CD8-positive, alpha-beta T cell (primary cell): ENCODE measurements at places on chromosomes 5 and 9.
A peak's percentile ranks its signal among the peaks of the same experiment; 100 is the strongest.

- DNase-seq: no peak
Observed at GRCh38 chr9:81753436-81753835, 64.1 kb upstream of the TLE1 start.

- no peak for DNase-seq
Observed at GRCh38 chr5:108059334-108059733, 322.6 kb downstream of the FBXL17 start.

DNA sequence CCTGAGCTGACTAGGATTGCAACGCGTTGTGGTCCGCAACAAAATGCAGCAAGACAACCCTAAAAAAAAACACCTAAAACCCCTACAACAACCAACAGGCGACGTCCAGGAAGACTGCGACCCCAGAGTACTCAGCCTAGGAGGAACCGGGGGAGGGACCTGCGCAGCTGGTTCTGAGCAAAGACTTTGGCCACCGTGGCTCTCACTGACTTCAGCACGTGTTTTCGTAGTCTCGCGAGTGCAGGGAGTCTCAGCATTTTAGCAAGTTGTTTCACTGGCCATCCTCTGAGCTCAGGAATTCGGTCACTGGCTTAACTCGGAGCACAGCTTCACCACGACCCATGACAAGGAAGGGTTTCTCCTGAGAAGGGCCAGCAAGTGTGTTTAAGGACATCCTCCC, 8.6 kb upstream of the ZDHHC11 start:
- no peak for DNase-seq

DNA sequence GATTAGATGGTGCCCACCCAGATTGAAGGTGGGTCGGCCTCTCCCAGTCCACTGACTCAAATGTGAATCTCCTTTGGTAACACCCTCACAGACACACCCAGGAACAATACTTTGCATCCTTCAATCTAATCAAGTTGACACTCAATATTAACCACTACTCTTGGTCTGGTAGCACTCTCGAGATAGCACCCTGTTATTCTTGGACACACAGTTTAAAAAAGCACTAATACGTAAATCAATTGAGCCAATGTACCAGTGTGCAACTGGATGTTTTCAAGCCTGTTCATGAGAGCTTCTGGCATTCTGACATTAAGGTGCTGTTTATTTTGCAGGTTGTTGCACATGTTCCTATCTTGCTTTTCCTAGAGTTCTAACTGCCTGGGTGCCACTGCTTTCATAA, 35.3 kb downstream of the MARCHF3 start:
- DNase-seq: no peak

- no peak for DNase-seq
Observed at GRCh38 chr5:135391869-135392255, 7.2 kb downstream of the MACROH2A1 start.

DNA sequence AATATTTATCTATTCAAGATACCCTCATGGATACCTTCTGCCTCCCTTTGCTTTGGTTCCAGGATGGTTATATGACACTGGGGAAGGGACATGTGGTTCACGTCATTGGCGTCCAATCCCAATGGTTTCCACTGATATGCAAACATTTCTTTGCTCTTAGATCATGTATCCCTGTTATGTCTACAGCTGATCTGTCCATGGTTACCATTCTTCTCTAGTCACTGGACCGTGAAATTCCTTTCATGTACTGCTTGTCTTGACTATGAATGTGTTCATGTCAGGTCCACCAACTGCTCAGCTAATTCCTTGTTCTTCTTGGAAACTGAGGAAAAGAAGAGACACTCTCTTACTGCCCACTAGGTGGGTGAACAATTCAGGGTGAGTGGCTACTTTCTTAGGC, 391.1 kb upstream of the ZNF608 start:
- DNase-seq: no peak

DNA sequence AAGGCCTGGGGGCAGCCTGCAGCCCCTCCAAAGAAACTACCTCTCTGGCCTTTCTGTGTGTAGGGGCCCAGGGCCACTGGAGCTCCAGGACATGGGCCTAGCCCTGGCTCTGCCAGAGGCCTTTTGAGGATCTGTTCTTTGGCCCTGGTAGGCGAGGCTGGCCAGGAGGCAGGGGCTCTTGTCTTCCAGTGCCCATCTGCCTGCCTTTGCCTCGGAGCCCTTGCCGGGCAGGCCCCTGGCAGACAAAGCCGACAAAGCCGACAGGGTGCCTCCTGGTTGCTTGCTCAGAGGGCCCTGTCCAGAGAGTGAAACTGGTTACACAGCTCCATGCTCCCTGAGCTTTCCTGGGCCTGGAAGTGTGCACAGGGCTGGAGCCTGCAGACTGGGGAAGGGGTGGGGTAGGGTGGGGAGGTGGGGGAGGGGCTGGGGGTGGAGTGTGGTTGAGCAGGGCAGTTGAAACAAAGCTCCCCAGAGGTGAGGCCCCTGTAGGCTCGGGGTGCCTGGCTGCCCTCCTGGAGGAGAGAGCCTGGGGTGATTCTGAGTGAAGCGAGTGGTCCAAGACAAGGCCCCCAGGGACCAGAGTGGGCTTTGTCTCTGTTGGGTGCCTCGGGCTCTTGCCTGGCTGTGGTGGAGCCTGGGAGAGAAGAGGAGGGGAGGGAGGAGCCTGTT, 29.3 kb downstream of the PTPA start:
- no peak for DNase-seq

GRCh38 chr9:92324431-92324830, 719 bp downstream of the NOL8 start:
- DNase-seq: no peak

- DNase-seq: no peak
Observed at GRCh38 chr9:108412755-108413154, 443.0 kb downstream of the ACTL7B start.

DNA sequence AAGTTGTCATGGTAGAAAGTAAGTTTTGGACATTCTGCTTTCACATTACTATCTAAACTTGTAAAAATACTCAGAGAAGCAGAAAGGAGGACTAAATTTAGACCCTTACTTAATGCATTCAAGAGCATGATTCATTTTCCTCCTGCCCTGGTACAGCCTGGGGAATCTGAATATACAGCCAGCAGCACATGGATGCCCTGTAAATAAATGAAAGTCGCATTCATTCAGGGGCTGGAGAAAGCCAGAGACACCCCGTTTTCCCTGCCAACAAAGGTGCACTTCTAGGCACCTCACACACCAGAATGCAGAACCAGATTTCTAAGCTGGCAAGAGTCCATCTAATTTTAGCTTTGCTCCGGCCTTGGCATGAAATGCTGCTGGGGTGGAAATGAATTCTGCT, 172.7 kb upstream of the KLF9 start:
- no peak for DNase-seq

DNA sequence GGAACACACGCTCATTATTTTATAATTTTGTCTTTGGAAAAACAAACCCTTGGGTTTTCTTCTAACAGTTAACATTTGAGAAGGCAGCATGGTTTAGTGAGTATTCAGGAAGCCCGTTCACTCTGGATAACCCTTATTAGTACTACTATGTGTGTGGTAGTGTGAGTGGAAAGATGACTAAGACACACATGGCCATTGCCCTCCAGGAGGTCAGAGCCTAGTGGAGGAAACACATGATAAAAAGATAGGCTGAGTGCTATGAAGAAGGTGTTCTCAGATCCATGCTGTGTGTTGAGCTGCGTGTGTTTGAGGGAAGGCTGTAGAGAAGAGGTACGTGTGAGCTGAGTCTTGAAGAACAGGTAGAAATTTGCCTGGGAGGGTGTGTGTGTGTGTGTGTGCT, 8.4 kb downstream of the C5orf47 start:
- no peak for DNase-seq

GRCh38 chr5:125484272-125484741, 737.9 kb upstream of the ZNF608 start:
- DNase-seq: no peak

- no peak for DNase-seq
Observed at GRCh38 chr5:34061993-34062392, 19.0 kb upstream of the C1QTNF3 start.

DNA sequence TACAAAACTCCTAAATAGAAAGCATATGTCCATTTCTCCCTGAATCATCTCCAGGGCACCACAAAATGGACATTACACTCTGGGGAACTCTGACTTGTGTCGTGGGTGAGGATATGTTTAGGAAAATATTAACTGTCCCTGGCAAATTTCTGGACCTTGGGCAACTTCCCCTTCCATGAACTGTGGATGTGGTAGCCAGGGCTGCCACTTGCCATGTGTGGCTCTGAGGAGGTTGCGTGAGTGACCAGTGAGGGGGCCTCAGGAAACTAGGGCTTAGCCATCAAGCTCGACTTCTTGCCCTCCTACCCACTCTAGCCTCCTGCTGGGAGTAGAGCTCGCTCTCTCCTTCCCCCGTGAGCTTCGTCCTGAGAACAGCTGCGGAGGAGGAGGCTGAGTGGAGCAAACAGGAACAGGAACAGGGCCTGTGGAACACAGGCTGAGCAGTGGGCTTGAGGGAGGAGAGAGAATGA, 13.8 kb upstream of the STC2 start:
- DNase-seq: no peak

DNA sequence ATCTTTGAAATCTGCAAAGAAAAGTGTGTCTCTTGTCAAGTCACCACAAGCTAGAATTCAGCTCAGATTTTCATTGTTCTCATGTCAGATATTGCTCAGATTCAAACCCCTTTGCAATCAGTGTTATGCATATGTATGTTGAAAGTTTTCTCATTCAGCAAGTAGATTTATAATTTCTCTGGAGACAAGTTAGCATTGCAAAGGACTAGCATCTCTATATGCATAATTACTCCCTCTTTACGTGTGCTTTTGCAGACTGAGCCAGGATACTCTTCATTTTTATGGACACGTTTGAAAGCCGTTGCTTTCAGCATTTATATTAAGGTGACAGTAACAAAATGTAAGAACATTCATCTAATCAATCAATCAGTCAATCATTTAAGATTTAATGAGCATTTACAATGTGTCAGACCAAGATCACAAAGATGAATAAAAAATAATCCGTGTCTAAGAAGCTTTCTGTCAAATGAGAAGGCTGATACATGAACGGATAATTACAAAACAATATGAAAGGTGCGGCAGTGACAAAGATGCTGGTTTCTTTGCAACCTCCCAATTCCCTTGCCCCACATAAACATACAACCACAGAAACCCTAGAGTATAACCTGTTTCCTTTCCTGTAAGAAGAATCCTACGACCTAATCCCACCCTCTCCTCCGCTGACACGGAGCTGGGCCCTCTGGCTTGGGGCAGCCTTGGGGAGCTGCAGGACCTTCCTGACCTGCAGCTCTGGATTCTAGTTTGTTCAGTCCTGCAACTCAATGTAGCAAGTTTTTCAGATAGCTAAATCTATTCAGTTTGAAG, 14.9 kb downstream of the CFAP95 start:
- DNase-seq: no peak

- no peak for DNase-seq
Observed at GRCh38 chr9:87059772-87060171, 112.5 kb upstream of the GAS1 start.

- no peak for DNase-seq
Observed at GRCh38 chr5:148201151-148201550, 1.7 kb upstream of the SPINK6 start.

GRCh38 chr5:65121880-65122436, 353.2 kb downstream of the CWC27 start:
- DNase-seq: no peak

DNA sequence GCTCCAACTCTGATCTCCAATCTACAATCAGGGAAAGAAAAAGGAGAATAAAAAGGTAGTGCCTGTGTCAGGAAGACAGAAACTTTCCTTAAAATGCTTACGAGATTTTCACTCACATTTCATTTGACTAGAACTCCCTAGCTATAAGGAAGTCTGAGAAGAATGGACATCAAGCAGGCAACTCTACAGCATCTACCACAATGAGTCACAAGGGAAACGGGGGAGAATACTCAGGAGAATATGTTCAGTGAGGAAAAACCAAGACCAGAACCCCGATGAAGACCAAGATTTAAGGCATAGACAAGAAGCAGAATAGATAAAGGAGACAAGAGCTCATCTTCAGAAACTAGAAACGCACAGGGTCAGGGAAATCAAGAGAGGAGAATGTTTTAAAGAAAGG, 9.0 kb upstream of the SETD9 start:
- no peak for DNase-seq

GRCh38 chr9:84592918-84593317, 76.6 kb upstream of the NTRK2 start:
- no peak for DNase-seq

GRCh38 chr5:14842117-14842516, 29.5 kb downstream of the ANKH start:
- DNase-seq: no peak

DNA sequence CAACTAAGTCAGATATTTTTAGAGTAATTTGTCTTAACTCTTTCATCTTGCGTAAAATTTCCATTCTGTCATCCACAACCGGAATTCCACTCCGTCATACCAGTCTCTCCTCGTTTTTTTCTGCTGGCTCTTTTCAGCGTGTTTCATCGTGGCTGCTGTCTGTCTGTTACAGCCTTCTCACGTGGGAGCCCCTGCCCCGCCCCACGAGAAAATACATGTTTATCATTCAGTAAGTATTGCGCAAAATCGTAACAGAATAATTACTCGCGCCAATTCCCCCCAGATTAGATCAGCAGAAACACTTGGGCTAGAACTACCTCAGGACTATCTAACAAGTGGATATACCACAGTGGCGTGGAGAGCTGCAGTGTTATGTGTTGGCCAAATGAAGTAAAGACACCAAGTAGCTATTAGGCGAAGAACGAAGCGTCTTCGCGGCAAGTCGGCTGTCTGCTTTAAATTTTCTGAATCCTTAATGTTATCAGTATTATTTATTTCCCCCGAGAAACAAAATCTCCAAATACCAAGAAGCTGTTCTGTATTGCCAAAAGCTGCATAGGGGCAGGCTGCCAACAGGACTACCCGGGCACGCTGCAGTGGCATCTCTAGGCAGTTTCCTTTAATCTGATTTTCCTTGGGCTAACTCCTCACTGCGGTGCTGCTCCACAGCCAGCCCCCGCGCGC, 566 bp upstream of the FOCAD start:
- DNase-seq: peak; percentile 51

- DNase-seq: no peak
Observed at GRCh38 chr9:76150013-76150412, 244.2 kb downstream of the RFK start.

DNA sequence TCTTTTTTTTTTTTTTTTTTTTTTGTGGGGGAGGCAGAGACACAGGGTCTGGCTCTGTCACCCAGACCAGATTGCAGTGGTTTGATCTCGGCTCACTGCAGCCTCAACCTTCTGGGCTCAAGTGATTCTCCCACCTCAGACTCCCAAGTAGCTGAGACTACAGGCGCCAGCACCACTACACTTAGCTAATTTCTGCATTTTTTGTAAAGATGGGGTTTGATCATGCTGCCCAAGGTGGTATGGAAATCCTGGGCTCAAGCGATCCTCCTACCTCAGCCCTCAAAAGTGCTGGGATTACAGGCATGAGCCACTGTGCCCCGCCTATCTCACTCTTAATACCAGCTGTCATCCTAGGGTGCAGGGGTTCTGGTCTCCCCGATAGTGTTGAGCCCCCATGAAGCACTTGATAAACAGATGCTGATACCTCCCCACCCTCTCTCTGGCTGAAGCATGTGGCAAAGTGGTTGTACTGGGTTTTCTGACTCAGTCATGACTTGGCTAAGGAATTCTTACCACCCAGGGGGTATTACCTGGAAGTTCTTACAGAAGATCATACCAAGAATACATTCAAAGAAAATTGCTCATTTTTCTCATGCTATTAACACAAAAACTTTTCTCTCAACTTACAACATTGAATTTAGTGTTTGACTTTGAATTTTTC, 110.2 kb upstream of the DAPK1 start:
- DNase-seq: no peak

- no peak for DNase-seq
Observed at GRCh38 chr5:131976414-131977211, 31.1 kb upstream of the MEIKIN start.
